ENCODE measurements at places on chromosomes 4 and X.

DNA sequence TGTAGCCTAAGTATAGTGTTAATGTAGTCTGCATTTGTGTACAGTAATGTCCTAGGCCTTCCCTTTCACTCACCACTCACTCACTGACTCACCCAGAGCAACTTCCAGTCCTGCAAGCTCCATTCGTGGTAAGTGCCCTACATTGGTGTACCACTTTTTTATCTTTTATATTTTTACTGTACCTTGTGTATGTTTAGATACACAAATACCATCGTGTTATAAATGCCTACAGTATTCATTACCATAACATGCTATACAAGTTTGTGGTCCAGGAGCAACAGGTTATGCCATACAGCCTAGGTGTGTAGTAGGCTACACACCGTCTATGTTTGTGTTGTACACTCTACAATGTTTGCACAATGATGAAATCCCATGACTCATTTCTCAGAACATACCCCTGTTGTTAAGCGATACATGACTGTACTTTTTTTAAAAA, 15.4 kb downstream of the TSPAN5 start:
- DNase-seq, result no peak

GRCh38 chr4:32243926-32244325, 1523.8 kb downstream of the PCDH7 start:
- no peak for DNase-seq

DNA sequence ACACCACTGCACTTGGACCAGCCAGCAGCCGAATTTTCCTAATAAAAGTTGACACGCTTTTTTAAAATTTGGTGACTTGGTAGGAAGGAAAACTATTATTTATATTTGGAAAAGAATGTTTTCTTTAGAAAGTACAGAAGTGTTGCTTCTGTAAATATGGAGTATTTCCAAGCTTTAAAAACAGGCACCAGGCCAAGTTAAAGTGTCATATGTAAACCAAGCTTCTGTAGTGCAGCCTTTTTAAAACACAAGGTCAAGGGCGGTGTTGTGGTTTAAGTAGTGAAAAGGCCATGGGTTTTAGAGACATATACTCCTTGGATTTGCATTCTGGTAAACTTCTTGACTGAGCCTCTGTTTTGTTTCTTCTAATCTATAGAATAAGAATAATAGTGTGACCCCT, 62.7 kb downstream of the TRIM2 start:
- DNase-seq, result no peak

DNA sequence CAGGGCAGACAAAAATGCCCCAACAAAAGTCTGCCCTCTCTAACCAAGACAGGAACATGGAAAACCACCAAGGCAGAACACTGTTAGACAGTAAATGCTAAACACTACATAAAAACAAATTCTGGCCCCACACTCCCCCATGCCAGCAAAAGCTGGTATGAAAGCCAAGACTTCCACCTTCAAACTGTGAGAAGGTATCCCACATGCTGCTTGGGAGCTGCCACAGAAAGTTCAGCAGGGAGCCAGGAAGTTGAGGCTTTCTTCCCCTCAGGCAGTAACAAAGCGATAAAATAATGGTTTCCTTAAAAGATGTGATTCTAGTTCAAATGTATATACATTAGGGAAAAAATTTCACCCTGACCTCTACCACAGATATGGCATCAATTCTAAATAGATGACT, 770.4 kb upstream of the NDST4 start:
- DNase-seq, result no peak

- DNase-seq, result peak; percentile 70
These were observed 32.0 kb downstream of the CTBP1 start for GRCh38 chr4:1216869-1217294.

DNA sequence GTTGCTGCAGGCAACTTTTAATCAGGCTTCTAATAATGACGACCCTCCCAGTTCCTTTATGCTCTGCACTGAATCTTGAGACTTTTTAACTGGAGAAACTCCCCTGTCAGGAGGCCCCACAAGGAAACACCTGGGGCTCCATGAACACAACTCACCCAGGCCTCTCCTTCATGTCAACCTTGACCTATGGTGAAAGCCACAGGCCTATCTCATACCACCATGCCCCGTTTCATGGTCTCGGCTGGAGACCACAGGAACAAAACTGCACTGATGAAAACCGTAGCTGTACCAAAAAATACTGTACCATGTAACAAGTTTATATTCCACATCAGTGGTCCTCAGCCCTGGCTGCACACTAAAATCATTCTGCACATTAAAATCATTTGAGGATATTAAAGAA, 57.0 kb downstream of the ZNF827 start:
- DNase-seq, result no peak

All from Karpas-422 (cell line).